ENCODE measurements at places on chromosomes 6 and 20. TPM values are rescaled to one million over a fixed set of nuclear protein-coding genes. Genes with fewer than 3 reads are reported as not detected.

GRCh38 chr6:133314947-133315346 is 73.8 kb downstream of the EYA4 start:
- no peak for DNase-seq

GRCh38 chr20:15965165-15965564 is 608.1 kb downstream of the KIF16B start:
- DNase-seq, result no peak

- DNase-seq, result no peak
Observed at GRCh38 chr20:63252284-63252711, 2.0 kb downstream of the NKAIN4 start.

- no peak for DNase-seq
Observed at GRCh38 chr6:157547112-157547511, 166.1 kb downstream of the ZDHHC14 start.

Gene TDRD6
- total RNA-seq, result 1.1 TPM

DNA sequence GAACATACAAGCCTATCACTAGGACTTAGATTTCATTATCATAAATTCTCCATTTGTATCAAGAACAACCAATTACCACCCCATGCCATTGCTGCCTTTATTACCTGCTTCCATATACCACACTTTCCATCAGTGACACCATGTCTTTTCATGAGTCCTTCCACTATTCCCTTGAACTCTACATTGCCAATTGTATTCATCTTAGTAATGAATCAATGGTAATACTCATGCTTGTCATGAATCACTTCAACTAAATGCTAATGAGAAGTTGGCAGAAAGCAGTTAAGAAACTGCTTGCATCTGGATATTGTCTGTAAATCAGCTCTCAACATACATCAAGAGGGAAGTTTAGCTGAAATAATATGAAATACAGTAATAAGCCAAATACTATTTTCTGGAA is 61.2 kb upstream of the RNF217 start:
- DNase-seq, result no peak

DNA sequence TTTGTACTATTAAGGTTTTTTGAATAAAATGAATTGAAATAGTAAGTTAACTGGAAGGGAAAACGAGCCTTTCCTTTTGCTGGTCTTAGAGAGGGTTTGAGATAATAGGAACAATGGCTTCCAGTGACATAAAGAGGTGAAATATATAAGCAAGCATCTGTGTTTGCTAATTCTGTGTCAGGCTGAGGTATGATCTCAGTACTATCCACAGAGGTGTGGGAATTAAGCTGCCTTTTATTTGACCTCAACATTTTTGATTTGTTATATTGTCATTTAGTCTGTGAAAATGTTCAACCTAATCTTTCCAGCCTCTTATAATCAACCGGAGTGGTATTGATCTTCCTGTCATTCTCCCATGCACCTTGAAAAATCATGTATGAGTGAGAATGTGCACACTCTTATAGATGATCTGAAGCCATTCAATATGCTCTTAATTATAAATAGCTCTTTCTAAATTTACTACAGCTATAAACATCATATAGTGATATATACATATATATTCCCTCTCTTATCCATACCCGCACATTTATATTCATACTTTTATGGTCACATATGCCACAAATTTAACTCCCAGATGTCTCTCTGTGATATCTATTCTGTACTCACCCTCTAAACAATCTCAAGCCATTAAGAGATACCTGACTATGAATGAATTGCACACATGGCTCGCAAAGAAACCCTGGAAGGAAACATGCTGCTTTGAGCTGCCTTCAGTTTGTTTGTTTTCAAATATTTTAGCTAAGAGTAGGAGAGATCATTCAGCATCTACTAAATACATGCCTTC is 754.7 kb upstream of the NRSN1 start:
- DNase-seq, result no peak

DNA sequence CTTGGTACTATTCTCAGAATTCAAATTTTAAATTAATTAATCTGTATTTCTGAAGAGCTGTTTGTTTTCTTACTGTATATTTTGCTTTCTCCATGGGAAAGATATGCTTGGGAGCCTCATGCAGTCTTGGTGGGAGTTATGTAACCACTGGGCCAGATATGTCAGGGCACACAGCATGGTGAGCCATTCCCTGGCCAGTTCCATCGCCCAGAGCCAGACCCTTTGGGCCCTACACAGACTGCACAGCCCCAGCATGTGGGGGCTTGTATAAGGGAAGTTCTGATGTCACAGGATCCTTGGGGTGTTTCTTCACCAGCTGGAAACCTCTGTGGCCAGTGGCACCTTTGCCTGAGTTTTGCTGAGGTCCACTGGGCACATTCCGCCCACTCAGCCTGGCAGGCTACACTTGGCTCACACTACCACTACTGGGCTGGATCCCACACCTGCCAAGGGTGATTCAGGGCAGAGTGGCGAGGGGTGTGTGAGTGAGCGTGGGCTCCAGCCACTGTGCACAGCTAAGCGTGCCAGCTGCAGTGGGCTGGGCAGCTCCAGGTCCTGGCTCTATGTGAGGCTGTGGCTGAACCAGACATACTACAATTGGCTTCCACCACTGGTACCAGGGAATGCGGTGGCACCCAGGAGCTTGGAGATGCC is 293.5 kb downstream of the ARHGAP18 start:
- DNase-seq, result no peak

DNA sequence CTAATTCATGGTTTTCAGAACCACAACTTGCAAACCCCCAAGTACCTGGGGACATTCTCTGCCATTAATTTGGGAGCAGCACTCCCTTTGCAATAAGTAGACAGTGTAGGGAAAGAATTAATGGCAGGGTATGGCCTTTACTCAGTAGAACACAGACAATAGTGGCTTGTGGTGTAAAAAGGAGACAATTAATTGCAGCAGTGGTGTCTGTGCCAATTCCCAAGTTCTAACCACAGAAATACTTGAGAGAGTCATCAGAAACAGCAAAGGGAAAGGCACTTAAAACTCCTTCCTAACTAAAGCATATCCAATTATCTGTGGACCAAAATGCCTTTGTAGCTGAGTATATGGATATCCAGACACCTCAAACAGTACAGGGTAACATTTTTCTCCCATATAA is 257.6 kb upstream of the POU3F2 start:
- no peak for DNase-seq

Gene CDH26
- total RNA-seq, result 3.0 TPM

DNA sequence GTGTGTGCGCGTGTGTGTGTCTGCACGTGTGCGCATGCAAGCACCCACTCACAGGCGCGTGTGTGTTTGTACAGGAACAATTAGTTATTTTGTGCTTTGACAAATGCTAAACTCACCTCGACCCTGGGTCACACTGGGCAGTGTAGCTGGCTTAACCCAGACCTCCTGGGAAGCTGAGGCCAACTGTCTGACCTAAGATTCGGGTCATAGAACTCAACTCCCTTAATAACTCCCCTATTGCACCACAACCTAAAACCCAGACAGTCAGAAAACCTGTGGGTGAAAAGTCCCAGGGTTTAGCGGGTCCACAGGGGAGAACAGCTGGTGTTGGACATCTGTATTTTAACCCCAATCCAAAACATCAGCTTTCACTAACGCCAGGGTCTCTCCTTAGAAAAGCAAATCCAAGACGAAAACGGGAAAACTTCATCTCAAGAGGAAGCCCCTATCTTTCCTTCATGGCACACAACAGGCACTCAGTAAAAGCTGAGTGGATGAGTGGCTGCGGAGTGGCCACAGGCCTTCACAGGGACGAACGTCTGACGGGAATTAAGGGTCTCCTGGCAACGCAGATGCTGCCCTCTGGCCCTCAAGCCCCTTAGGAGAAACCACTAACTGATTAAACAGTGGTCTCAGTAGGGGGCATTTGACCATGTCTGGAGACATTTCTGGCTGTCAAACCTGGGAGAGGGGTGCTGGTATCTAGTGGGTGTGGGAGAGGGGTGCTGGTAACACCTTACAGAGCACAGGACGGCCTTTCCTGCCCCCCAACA is 4.5 kb downstream of the PMEPA1 start:
- no peak for DNase-seq

- no peak for DNase-seq
Observed at GRCh38 chr6:142891454-142891853, 53.5 kb downstream of the HIVEP2 start.

DNA sequence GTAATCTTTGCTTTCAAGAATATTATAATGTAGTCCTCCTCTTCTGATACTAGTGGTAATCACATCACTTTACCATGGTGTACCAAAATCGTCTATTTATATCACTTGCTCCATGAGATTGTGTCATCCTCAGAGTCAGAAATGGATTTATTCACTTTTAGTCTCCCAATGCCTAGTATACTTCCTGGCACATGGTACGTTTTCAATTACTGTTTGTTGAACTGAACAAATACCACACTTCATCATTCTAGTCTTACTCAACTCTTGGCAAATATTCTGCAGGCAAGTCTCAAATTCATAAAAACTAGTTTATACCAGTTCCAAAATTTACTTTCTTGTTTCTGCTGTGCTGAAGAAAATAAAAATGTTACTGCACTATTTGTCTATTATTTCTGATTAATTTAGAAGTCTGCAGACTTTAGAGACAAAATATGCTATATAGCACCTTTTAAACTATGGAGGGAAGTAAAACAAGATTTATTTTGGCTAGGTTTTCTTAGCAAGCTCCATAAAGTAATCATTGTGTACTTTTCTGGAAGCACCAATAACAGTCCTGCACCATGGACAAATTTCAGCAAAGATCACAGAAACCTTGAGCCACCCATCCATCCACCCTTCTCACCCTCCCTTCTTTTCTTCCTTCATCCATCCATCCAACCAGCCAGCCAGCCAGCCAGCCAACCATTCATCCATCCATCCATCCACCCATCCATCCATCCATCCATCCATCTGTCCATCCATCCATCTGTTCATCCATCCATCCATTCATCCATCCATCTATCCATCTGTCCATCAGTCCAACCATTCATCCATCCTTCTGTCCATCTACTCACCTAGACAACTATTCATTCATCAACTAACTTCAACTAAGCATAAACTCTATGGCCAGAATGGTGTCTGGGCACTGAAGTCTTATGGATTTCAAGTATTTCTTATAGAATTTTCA is 102.1 kb upstream of the STMND1 start:
- DNase-seq, result no peak

Gene SLC22A7
- total RNA-seq, result not detected

- DNase-seq, result no peak
Observed at GRCh38 chr20:63765082-63765873, 25.7 kb downstream of the SLC2A4RG start.

DNA sequence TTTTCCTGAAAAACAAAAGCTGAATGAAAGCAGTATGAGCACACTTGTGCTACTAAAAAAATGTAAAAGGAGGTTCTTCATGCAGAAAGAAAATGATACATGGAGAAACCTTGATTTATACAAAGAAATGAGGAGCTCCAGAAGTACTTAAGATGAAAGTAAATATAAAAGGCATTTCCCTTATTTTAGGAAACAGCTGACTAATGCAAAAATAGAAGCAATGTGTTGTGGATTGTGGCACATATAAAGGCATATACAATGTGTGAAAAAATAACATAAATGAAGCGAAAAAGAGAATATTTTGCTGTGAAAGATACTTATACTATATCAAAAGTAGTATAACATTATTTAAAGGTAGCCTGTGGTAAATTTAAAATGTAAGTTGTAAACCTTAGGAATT is 41.2 kb upstream of the PHIP start:
- DNase-seq, result no peak

GRCh38 chr6:139364302-139364981 is 10.0 kb downstream of the CITED2 start:
- DNase-seq, result no peak

GRCh38 chr6:158501360-158502262 is 58.3 kb upstream of the TMEM181 start:
- DNase-seq, result no peak

DNA sequence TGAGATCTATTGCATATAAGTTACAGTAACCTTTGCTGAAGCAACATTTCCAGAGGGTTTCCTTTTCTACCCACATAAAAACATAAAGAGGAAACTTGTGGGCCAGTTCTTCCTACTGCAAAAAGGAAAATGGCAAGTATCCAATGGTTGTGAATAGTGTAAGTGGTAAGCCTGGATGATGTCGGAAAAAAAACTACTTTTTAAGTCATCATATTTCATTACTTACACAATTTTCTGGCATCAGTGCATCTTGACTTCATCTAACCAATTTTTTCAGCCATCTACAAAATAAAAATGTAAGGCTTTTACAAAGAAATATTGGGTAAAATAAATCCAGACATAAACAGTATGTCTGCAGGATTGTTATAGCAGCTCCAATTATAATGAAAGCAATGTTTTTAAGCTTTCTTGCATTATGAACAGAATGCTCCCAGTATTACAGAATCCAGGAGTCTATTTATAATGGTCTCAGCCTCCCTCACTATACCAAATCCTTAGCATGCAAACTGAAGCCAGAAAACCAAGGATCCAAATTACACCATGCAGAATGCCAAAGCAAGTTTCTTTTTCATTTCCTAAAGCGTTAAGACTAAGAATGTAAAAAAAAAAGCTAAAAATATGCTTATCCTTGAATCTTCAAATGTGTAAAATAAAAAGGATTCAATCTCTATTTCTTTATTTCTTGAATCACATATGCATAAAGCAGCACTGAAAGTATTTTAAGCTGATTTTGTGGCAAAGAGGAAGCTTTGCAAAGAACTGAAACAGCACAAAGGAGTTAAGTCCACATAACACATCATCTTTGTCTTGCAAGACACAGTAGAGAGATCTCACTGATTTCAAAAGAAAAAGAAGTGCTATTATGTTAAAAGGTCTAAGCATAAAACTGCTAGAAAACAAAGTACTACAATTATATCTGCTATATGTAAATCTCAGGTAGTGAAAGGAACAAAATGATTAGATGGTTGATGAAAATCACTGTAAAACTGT is 126.8 kb upstream of the HMGCLL1 start:
- no peak for DNase-seq

- DNase-seq, result no peak
Observed at GRCh38 chr6:70663881-70664466, 3.7 kb upstream of the SMAP1 start.

- DNase-seq, result no peak
Observed at GRCh38 chr6:30845183-30845582, 39.1 kb upstream of the DDR1 start.

Gene SCGN
- not detected for total RNA-seq

Gene MYBL2
- 3.1 TPM for total RNA-seq

Gene CD83
- 0.56 TPM for total RNA-seq

DNA sequence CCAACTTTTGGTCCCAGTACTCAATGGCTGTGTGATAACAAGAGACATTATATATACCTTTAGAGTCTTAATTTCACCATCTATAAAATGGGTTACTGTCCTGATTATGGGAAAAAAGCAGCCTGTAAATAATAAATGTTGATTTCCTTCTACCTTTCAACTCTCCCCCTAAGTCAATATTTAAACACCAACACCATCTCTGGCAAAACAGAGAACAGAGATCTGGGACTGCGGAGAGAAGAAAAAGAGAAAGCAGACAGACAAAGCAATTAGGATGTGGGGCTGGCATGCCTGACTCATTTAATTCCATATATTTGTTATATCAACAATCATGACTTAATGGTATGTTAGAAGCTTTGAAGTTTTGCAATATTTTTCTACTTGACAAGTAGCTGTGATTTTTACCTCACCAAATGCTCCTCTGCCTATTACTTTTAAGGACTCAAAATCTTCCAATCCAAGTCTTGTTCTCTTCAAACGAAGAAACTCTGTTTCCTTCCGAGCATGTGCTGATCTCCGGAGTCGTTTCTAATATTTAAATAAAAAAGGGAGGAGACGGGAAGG is 23.3 kb downstream of the STK38 start:
- DNase-seq, result no peak

Gene TSBP1
- not detected for total RNA-seq
